ENCODE measurements at places on chromosomes 16 and 17.

DNA sequence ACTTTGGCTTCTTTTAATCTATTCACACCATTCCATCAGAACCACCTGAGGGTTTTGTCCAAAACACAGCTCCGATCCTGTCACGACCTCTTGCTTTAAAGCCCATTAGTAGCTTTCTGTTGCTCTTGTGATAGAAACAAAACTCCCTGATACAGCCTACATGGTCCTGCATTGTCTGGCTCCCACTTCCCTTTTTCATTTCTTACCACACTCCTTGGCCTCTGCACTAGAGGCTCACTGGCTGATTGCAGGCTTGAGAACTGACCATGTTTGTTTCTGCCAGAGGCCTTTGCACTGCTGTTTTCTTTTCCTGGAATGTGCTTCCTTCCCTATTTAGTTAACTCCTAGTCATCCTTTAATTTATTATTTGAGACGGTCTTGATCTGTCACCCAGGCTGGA is 23.7 kb downstream of the IST1 start:
- no peak for DNase-seq

DNA sequence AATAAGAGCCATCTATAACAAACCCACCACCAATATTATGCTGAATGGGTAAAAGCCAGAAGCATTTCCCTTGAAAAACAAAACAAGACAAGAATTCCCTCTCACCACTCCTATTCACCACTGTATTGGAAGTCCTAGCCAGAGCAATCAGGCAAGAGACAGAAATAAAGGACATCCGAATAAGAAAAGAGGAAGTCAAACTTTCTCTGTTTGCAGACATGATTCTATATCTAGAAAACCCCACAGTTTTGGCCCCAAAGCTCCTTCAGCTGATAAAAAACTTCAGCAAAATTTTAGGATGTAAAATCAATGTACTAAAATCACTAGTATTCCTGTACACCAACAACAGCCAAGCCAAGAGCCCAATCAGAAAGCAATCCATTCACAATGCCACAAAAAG is 271.8 kb upstream of the AXIN2 start:
- DNase-seq: no peak

- no peak for DNase-seq
Measured at GRCh38 chr17:68587847-68588246, 13.3 kb downstream of the FAM20A start.

GRCh38 chr16:67884684-67885083 is at the start of gene NRN1L:
Gene NRN1L, plus strand, starts transcription at chr16:67884885. Its CDS starts 19 bp downstream, at chr16:67884904.
- no peak for DNase-seq

- no peak for DNase-seq
Measured at GRCh38 chr16:65480281-65481091, 358.6 kb upstream of the CDH11 start.

- DNase-seq: peak; percentile 15
Measured at GRCh38 chr16:76265434-76266045, 11.7 kb upstream of the CNTNAP4 start.

GRCh38 chr17:71234349-71234748 is 886.5 kb upstream of the SOX9 start:
- DNase-seq: no peak

GRCh38 chr16:65618333-65618732 is 496.5 kb upstream of the CDH11 start:
- DNase-seq: no peak

GRCh38 chr16:80557037-80557436 is 16.2 kb downstream of the DYNLRB2 start:
- DNase-seq: no peak
